ENCODE measurements at places on chromosomes 12 and 14.

GRCh38 chr12:47249719-47250357 is 170.1 kb upstream of the AMIGO2 start:
- no peak for DNase-seq

GRCh38 chr12:114668886-114669288 is 15.1 kb downstream of the TBX3 start:
- no peak for DNase-seq

DNA sequence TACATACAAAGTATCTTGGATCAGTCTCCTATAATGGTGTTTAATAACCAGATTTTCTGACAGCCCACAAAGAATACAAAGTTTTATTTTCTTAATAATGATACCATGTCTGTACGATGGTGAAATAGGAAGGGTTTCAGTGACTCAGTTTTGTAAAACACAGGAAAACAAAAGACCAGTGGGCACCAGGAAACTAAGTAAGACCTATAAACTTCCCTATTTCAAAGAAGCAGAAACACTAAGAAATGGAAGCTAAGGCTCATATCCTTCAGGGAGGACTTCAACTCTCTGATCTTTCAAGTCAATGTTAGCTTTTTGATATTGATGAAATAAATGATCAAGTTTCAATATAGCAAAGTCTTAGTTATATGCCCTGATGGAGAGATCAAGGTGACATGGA is 196.0 kb downstream of the DUSP6 start:
- no peak for DNase-seq

DNA sequence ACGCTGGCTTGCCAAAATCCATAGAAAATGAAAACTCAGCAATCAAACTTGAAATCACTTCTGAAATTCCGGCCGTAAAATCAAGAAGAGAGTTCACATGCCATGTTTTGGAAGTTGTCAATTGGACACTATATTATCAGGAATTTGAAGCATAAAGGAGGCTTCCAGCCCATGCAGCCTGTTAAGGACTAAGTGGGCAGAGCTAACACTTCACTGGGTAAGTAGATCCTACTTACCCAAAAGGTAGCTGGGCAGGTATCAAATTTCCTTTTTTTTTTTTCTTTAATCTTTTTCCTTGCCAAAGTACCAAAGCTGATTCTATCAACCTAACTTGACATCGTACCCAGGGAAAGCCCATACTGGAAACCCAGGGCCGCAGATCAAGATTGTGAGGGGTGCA is 71.5 kb upstream of the ARHGAP5 start:
- no peak for DNase-seq

DNA sequence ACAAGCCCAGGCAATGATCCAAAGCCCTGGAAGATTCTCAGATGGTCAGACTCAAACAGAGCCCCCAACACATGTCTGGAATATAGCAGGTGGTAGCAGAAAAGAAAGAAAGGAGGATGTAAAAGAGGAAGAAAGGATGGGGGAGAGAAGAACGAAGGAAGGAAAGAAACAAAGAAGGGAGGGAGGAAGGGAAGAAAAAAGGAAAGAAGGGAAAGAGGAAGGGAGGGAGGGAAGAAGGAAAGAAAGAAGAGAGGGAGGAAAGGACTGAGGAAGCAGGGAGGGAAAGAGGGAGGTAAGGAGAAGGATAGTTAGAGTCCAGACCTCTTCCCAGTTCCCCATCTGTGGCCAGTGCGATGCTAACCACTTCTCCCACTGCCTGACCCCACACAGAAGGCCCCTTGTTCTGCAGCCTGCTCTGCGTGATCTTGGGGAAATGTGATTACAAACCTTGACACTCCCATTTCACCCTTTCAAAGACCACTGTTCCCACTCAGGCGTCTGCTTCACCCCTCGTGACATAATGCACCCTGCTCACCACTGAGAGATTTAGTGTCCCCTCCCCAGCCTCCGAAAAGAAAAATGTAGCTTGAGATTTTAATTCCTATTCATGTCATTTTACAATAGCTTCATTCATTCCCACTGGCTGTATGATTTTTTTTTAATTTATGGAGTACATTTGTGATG is 357.9 kb downstream of the BCL11B start:
- no peak for DNase-seq

DNA sequence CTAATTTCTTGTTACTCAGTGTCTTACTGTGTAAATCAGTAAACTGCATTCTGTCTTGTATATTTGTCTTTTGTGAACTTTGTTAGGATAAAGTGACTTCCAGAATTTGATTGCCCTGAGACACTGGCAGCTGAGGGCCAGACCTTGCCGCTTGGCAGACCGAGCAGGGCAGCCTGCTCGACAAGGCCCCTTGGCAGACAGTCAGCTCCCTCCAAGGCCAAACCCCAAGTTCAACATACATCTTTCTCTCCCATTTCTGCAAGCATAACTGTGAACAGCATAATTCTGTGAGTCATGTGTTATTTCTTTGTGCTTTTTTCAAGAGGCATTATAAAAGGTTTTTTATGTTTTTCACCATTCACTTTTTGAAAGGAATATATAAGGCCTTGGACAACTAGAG is 39.2 kb upstream of the BMAL2 start:
- peak; percentile 92 for DNase-seq

DNA sequence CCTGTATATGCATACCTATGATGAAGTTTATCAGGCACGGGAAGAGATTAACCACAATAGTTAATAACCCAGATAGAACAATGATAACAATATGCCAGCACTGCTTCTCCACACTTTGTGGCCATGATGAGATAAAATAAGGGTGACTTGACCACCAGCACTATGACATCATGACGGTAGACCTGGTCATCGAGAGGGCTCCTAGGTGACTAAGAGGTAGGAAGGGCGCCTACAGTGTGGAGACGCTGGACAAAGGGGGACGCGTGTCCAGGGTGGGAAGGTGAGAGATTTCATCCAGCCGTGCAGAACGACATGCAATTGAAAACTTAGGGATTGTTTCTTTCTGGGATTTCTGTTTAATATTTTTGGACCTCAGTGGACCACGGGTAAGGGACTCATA is 221.8 kb upstream of the RTL1 start:
- no peak for DNase-seq

GRCh38 chr12:58893495-58893894 is 26.8 kb downstream of the LRIG3 start:
- no peak for DNase-seq

- DNase-seq, result no peak
Measured at GRCh38 chr14:90295870-90296516, 35.7 kb downstream of the NRDE2 start.

DNA sequence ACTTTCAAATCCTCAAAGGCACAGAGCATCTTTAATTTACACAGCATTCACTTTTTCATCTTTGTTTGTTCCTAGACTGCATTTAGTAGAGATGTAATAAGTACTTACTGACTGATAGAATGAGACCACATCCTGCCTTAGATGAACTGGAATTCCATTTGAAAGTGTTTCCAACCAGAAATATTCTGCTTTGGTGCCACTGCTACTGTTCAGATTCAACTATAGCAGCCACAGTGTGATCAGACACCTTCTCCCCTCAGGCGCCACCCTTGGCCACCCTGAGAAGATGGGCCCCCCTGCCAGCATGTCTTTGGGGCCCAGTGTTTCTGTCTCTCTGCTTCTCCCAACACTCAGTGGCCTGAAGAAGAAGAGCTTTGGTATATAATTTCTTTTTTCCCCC is 449.1 kb downstream of the RAD51B start:
- no peak for DNase-seq

- no peak for DNase-seq
Measured at GRCh38 chr12:66025477-66025876, 105.1 kb downstream of the LLPH start.

GRCh38 chr14:86464341-86464740 is 934.4 kb downstream of the FLRT2 start:
- DNase-seq, result no peak

GRCh38 chr12:21546716-21547115 is 20.6 kb downstream of the SPX start:
- DNase-seq, result no peak

DNA sequence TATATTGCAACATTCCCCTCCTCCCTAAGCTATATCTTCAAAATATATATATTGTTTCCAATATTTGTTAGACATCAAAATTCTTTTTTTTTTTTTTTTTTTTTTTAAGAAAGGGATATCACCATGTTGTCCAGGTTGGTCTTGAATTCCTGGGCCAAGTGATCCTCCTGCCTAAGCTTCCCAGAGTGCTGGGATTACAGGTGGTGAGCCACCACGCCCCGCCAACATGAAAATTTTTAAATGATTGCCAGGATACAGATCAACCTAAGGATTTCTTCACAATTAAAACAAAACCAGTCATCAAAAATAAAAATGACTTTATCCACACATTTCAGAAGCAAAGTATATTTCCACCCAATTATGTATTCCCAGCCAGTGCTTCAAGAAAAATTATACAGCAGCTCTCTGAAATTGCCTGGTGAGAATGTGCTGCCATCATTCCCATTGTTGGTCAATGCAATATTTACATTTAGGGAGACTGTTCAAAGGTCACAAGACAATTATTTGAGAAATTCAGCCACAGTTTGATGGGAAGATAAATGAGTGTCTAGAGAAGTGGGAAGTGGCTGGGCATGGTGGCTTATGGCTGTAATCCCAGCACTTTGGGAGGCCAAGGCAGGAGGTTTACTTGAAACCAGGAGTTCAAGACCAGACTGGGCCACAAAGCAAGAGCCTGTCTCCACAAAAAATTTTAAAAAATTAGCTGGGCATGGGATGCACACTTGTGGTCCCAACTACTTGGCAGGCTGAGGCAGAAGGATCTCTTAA is 141.7 kb upstream of the AMIGO2 start:
- no peak for DNase-seq

GRCh38 chr14:102545461-102546265 is 36.1 kb upstream of the ANKRD9 start:
- no peak for DNase-seq

DNA sequence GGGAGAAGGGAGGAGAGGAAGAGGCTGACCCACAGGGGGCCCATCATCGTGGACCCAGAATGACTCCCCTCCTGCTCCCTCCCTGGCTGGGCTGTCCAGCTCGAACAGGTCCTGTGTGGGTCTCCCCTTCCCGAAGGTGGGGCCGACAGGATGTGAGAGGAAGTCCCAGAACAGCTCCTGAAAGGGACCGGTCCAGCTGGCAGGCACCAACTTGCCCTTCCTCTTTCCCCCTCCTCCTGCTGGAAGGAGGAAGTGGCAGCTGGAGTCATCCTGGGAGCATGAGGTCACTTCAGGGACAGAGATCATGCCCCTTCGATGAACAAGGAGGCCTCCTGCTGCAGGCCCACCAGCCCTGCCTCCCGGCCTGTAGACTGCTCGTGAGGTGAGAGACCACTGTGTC is 35.0 kb upstream of the BEGAIN start:
- DNase-seq, result peak; percentile 51

DNA sequence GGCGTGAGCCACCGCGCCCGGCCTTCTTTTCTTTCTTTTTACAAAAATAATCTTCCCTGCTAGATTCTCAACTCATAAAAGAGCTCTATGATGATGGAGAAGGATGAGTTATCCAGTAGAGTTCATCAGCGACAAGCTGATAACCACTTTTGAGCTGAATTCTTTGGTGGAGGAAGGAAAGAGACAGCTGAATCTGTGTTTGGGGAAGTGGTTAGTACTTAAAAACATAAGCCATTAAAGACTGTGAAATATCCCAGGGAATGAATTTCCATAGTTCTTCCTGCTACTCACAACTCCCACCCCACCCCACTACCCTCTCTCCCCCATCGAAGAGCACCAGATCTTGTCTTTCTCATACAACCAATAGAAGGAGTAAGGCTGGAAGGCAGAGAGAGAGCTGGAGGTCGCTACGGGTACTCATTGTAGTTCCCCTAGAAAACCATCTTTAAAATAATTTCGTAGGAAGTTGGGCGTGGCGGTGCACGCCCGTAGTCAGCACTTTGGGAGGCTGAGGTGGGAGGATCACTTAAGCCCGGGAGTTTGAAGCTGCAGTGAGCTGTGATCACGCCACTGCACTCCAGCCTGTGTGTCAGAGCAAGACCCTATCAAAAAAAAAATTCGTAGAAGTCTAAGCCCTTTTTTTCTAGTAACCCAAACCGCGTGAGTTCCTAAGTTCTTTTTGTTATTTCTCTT is 647 bp upstream of the ESPL1 start:
- DNase-seq, result no peak

- DNase-seq, result no peak
Measured at GRCh38 chr12:72472350-72472749, 200.2 kb downstream of the TRHDE start.

DNA sequence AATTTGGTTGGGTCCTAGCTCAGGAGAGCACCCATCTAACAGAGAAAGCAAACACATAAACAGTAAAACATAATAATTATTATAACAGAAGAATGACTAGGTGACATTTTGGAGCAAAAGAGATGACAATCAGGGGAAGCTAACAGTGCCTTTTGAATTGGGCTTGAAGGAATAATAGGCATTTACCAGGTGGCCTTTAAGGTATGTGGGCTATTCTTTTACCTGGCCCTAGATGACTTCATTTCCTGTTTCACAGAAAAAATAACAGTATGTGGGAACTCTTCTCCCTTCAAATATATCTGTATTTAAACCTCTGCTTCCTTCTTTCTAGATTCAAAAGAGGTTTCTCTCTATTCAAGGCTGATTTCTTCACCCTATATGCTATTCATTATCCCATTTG is 3.8 kb downstream of the IRAK4 start:
- DNase-seq, result no peak

DNA sequence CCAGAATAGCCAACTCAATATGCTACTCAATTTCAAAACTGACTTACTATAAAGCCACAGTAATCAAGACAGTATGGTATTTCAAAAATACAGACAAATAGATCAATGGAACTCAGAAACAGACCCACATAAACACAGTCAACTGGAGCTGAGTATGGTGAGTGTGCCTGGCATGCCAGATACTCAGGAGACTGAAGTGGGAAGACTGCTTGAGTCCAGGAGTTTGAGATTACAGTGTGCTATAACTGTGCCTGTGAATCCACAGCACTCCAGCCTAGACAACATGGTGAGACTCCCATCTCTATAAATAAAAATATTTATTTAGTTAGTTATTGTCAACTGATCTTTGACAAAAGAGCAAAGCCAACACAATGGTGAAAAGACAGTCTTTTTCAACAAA is 81.8 kb downstream of the NUMB start:
- no peak for DNase-seq

- DNase-seq, result no peak
Measured at GRCh38 chr12:94621662-94622359, 28.5 kb downstream of the TMCC3 start.

DNA sequence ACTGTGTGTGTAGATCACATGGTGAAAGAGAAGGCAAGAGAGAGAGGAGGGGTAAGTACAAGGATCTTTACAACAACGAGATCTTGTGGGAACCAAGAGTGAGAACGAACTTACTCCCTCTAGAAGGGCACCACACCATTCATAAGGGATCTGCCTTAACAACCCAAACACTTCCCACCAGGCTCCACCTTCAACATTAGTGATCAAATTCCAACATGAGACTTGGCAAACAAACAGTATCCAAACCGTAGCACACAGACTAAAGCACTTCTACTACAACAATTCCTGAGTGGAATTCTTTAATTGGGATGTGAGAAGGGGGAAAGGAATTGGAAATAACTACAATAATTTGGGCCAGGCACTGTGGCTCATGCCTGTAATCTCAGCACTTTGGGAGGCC is 35.0 kb upstream of the ESR2 start:
- no peak for DNase-seq

GRCh38 chr12:31369712-31370521 is 44.0 kb upstream of the SINHCAF start:
- DNase-seq, result peak; percentile 53

GRCh38 chr12:54975875-54976274 is 8.7 kb downstream of the TESPA1 start:
- DNase-seq, result no peak

GRCh38 chr12:90410962-90411361 is 544.0 kb downstream of the CCER1 start:
- DNase-seq, result peak; percentile 21

GRCh38 chr14:69654116-69654515 is 42.7 kb downstream of the SUSD6 start:
- DNase-seq, result no peak

All from pancreas (tissue), 10 donors.